ENCODE measurements at places on chromosomes 11 and 22.

GRCh38 chr11:132559331-132560036 lies 972.8 kb downstream of the OPCML start:
- no peak for DNase-seq

DNA sequence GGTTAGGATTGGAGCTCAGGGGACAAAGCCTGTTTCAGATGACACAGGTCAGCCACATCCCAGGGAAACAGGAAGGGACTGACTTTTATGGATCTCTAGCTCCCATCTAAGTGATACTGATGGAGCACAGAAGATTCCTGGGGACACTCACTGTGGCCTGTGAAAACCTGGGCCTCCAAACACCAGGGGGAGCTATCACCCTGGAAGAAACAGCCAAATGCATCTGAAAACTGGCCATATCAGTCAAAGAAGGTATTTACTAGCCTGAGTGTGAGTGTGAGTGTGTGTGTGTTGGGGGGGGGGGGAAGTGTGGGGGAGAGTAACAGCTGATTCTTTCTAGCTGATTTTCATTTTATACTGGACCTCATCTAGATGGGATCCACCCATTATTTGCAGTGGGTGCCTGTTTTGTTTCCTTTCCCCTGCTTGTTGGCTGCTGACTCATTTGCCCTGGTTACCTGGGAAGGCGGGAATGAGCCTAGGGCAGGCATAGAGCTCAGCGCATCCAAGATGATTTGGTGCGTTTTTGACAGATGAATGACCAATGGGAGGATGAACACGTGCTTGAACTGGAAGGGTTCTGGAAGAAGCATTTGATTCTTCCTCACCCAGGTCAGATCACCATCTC lies 284.0 kb downstream of the KIRREL3 start:
- no peak for DNase-seq

GRCh38 chr11:22472306-22472705 lies 134.1 kb downstream of the SLC17A6 start:
- DNase-seq = no peak

GRCh38 chr11:3115321-3115720 lies 49.8 kb downstream of the OSBPL5 start:
- no peak for DNase-seq

- no peak for DNase-seq
Measured at GRCh38 chr11:63814383-63814736, 1.1 kb downstream of the SPINDOC start.

GRCh38 chr22:25959818-25960774 lies 209.2 kb upstream of the SEZ6L start:
- DNase-seq = no peak

DNA sequence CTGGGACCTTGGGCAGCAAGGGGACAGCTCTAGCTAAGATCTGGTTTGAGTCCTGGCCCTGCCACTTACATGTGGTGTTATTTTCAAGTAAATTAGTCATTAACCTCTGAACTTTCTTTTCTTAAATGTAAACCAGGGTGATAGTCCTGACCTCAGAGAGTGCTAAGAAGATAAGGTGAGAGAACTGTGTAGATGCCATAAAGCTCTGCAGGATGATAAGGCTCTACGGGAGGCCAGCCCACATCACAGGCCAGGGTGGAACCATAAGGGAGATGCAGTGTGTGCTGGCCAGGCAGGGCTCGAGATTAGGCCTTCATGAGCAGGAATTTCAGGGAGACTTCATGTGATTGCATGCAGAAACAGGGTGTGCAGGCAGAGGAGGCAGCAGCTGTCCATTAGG lies 24.2 kb downstream of the NECTIN1 start:
- no peak for DNase-seq

GRCh38 chr11:13223112-13223511 lies 54.5 kb upstream of the BMAL1 start:
- no peak for DNase-seq

DNA sequence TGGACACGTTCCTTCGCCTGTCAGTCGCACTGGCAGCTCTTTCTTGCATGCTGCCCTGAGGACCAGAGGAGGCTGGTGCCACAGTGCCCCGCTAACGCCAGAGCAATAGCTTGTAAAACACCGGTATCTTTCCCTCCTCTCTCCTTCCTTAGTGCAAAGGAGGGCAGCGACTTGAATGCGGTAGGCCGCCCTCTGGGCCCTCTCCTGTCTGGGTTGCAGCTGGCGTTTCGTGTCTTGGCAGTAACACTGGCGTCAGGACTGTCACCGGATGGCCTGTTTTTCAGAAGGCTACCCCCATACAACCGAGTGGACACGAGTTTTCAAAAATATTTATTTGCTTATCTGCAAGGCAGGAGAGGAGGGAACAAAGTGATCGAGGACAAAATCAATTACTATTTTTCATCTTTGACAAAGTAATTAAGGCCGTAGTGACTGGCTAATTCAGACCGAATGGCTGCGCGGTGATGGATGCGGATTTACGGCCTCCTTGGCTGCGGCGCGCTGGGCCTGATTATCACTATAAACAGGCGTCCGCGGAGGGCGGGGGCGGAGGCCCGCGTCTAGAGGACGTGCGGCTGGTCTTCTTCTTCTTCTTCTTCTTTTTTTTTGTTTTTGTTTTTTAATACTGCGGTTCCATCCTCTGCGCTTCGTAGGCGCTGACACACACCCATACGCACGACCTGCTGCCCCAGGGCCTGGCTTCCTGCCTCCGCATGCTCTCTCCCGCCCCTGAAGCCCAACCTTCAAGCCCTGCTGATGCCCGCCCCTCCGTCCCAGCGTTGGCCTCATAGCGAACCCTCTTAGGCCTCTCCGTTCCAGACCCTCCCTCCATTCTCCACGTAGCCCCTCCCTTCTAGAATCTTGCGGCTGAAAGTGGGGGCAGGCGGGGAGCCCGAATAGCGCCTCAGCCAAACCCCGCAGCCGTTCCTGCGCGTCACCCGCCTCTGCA lies 2.9 kb upstream of the SLC6A5 start:
- DNase-seq = no peak

DNA sequence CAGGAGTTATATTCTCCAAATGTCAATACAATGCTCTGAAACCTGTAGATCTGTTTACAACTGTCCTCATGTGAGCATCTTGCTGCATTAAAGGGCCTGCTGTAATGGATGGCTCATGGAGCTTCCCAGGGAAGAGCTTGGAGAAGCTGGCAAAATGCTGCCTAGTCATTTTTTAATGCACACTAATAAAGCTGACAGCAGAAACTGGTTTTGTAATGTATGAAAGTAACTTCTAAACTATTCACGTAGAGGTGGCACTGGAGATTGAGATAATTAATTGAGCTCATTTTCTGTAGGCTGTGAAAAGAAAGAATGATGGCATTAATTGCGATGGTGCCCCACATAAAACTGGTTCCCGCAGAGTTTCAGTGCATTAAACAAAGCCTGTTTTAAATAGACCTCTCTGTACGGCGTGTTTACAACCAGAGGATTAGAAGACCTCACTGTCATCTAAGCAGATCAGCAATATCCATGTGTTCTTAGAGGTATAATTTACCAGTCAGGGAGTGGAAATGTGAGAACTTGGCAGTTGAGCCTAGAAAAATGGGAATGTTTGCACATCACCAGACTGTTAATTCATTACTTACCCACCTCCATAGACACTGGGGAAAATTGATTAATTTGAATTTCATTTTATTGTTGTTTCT lies 16.0 kb downstream of the POLA2 start:
- no peak for DNase-seq

DNA sequence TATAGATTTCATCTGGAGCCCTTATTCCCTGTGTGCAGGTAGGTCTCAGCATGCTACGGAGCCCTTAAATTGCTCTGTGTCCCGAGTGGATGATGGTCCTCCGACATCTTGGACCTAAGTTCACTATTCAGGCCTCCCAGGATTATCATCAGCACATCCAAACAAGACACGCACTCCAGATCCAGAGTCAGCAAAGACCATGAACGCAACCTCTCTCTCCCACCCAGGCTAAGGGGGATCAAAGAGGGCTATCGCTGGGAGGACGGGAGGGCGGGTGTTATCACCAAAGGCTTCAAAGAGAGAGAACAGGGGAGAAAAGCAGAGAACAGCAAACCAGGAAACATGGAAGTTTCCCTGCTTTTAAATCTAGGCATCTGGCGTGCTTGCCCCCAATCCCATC lies 659.4 kb downstream of the TBC1D22A start:
- DNase-seq = no peak

DNA sequence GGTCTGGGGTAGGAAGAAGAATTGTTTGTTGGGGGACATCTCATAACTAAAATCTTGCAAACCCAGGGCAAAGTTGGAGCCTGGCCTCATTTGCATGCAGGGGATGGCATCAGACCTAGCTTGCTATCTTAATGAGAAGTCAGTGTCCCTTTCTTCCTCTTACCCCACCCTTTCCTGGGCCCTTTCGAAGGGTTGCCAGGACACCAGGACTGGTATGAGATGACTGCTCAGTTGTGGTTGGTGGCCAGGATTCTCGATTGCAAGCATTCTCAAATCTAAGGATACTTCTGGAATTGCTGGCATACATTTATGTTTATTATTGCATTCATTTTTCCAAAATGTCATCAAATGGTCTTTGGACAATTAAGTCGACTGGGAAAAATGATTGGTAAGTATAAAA lies 131.0 kb downstream of the SLC1A2 start:
- no peak for DNase-seq

DNA sequence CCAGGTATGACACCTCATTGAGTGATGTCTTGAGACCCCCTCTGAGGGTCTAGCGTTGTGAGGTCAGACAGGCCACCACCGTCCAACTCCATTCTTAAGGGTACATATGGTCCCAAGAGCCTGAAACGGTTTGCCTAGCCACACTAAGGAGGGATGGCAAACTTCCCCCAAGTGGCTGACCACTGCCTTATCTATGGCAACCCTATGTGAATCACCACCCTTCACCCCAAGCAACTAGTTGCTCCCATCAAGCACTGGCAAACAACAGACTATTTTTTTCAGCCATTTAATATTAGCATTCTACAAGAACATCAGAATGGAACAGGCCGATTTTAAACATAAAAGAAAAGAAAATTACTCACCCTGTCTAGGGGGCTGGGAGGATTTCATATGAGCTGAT lies 22.8 kb downstream of the THOC5 start:
- no peak for DNase-seq

- DNase-seq = no peak
Measured at GRCh38 chr11:76776472-76776871, 6.7 kb upstream of the TSKU start.

DNA sequence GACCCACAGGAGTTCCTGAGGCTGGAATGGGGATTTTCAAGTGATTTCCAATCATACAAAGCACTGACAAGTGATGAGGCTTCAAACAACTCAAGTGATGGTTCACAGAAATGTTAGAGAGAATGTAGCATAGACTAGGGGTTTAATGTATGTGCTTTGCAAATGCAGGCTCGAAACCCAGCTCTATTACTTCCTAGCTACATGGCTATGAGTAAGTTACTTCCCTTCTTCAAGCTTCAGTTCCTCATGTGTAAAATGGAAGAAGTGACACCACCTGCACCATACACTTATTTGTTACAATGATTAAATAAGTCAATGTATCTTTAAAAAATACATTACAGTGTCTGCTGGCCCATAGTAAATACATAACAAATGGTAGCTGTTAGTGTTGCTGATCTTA lies 139.8 kb downstream of the CCDC81 start:
- no peak for DNase-seq

GRCh38 chr11:96260532-96260931 lies 82.5 kb downstream of the MAML2 start:
- DNase-seq = no peak

- DNase-seq = no peak
Measured at GRCh38 chr22:44168206-44168605, 12.5 kb upstream of the PARVG start.

DNA sequence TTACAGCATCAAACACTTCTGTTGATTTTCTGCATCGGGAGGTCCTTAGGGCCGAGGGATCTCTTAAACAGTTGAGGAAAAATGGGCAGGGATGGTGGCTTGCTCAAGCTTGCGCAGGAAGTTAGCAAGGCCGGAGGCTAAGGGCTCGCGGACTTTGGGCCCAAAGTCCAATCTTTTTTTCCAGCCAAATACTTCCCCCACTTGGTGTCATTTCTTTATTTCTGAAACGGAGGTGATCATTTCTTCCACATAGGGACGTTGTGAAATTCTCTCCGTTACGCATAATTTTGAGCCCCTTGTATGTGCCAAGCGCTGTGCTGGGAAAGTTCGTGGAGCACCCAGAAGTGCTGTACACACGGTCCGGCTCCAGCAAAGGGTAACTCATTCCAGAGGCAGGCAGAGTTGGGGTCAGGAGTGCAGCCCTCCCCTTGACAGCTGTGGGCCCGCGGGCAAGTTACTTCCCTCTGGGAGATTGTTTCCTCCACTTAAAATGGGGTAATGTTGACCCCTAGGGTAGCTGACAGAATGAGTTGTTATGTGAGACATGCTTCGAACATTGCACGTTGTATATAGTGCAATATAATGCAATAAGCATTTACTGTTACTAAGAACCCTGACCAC lies 809 bp downstream of the MIEF1 start:
- DNase-seq = no peak

- DNase-seq = no peak
Measured at GRCh38 chr11:19827399-19828135, 114.9 kb downstream of the NAV2 start.

- no peak for DNase-seq
Measured at GRCh38 chr11:33655842-33656600, 44.6 kb downstream of the C11orf91 start.

DNA sequence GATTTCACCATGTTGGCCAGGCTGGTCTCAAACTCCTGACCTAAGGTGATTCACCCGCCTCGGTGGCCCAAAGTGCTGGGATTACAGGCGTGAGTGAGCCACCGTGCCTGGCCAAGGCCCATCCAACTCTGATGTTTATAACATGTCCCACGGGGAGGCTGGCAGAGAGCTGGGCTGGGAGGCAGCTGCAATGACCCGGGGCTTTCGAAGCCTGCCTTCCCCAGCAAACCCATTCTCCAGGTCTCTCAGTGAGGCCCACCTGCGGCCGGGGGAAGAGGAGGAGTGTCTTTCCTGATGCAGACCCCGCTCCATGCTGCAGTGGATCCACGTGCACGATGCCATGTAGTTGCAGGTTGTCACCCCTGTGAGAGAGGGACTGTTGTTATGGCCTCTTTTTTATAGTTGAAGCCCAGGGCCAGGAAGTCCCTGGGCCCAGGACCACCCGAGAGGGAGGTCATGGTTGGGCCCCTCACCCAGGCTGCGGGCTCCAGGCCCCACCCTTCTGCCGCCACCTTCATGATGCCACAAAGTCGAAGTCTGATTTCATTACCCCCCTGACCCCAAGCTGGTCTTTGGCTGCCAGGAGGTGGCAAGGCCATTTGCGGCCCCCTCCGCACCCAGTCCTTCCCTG lies 38.3 kb downstream of the KCNJ4 start:
- no peak for DNase-seq

- no peak for DNase-seq
Measured at GRCh38 chr11:120283124-120283523, 42.0 kb upstream of the TLCD5 start.

- no peak for DNase-seq
Measured at GRCh38 chr22:41834005-41834944, 1.4 kb downstream of the SREBF2 start.

- no peak for DNase-seq
Measured at GRCh38 chr22:17853073-17853472, 78.8 kb upstream of the BID start.

DNA sequence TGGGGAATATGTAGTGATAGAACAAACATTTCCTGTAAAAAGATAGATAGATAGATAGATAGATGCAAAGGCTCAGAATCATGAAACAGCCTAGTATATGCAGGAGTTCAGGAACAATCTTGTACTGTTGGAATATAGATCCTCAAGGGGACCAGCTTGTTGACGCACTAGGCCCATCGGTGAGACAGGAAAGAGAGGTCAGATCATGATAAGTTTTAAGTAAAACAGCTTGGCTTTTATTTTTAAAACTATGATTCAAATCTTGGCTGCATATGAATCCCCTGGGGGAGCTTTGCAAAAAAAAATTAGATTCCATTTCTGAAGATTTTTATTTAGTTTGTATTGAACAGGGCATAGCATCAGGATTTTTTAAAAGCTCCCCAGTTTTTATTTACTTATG lies 185.8 kb downstream of the TRPC6 start:
- DNase-seq = no peak

Data from esophagus squamous epithelium (tissue), 5 donors.